ENCODE measurements at places on chromosomes 4 and X.

- no peak for DNase-seq
Measured at GRCh38 chrX:70134116-70134477, 850 bp downstream of the IGBP1 start.

DNA sequence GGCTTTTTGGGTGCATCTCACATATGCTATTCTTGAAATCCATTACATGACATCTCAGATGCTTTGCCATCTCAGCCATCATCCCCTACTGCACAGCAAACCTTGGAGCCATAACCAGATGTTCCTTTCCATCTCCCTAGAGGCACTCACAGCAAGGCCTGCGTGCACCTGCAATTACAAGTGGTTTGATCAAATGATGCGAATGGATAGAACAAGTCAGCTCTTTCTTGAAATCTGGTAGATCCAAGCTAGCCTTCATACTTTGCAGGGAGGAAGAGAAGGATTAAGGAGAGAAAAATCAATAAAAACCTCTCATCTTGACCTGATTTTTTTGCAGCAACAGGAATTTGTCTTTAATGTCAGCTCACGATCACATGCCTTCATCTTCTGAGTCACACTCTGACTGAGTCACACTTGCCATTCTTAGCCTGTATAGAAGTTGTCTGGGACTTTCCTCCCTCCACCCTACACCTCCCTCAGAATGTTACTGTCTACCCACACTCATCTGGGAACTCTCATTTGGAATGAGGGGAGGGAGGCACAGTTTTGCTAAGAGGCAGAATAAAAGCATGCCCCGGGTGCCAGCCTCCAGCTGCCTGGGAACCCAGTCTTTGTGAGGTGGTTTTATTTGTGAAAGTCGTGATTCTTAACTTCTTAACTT, 11.9 kb upstream of the TRIML1 start:
- no peak for DNase-seq

DNA sequence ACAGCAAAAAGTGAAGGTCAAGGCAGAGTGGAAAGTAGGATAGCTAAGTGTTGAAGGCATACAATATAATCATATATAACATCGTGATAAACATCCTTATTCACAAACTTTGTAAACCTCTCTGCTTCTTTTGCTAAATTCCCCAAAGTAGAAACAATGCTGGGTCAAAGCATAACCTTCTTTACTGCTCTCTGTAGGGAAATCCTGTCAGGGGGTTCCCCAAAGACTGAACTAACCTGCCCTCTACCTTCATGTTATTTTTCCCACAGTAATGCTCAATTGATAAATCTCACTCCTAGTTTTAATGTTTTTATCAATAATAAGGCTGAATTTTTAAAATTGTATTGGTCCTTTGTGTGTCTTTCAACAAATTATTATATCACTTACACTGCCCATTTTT, 55.7 kb downstream of the DCHS2 start:
- no peak for DNase-seq

- no peak for DNase-seq
Measured at GRCh38 chr4:156475322-156475721, 496.3 kb downstream of the PDGFC start.

- no peak for DNase-seq
Measured at GRCh38 chr4:81796790-81797528, 325.3 kb upstream of the RASGEF1B start.

- DNase-seq, result no peak
Measured at GRCh38 chr4:80054375-80054774, 18.7 kb downstream of the ANTXR2 start.

All from stimulated activated CD4-positive, alpha-beta T cell treated with anti-CD3 and anti-CD28 coated beads, TNF-alpha, amount 100 ng/mL, for 1 hour (primary cell).